ENCODE measurements at places on chromosomes 2 and 18.

GRCh38 chr2:48175656-48176055 lies 269.4 kb upstream of the FBXO11 start:
- DNase-seq: no peak

- no peak for DNase-seq
Observed at GRCh38 chr2:70658476-70658875, 104.8 kb upstream of the TGFA start.

DNA sequence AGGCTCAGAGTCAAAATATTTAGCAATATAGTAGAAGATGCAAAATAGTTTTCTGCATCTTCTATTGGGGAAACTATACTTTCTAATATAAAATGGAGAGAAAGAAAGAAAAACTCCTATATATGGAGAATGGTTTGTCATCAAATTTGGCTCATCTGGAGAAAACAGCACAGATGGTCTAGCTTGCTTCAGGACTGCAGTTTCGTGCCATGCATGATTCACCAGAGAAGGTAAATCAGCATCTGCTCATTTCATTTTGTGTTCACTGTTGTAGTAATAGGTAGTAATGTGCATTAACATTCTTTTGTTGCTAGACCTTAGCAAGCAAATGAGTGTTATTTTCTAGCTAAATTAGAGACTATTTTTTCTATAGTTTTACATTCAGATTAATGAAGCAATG lies 179.0 kb downstream of the ASXL3 start:
- no peak for DNase-seq

DNA sequence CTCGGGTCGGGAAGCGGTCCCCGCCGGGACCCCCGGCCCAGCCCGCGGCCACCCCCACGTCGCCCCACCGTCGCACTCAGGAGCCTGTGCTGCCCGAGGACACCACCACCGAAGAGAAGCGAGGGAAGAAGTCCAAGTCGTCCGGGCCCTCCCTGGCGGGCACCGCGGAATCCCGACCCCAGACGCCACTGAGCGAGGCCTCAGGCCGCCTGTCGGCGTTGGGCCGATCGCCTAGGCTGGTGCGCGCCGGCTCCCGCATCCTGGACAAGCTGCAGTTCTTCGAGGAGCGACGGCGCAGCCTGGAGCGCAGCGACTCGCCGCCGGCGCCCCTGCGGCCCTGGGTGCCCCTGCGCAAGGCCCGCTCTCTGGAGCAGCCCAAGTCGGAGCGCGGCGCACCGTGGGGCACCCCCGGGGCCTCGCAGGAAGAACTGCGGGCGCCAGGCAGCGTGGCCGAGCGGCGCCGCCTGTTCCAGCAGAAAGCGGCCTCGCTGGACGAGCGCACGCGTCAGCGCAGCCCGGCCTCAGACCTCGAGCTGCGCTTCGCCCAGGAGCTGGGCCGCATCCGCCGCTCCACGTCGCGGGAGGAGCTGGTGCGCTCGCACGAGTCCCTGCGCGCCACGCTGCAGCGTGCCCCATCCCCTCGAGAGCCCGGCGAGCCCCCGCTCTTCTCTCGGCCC lies 13.6 kb downstream of the SPEG start:
- DNase-seq: no peak

- no peak for DNase-seq
Observed at GRCh38 chr2:3033315-3033714, 344.3 kb downstream of the EIPR1 start.
